ENCODE measurements at places on chromosomes 5 and 9.

DNA sequence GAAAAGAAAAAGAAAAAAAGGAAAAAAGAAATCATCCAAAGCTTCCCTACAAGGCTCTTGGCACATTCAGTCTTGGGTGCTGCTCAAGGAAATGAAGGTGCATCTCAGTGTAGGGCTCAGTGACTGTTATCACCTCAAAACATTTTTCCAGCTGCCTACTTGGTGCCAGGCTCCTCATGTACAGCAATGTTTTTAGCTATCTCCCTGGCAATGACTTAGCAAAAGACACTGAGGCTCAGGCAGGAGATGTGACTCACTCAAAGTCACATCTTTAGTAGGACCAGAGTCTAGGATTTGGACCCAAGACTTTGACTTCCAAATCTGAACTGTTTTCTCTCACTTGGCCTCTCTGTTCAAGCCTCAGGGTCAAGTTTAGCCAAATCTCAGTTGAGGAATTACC is 264.2 kb downstream of the CRB2 start:
- no peak for DNase-seq

GRCh38 chr5:100623719-100624118 is 88.5 kb downstream of the FAM174A start:
- peak; percentile 24 for DNase-seq

- no peak for DNase-seq
Measured at GRCh38 chr9:136720898-136721338, 8.5 kb downstream of the DIPK1B start.

DNA sequence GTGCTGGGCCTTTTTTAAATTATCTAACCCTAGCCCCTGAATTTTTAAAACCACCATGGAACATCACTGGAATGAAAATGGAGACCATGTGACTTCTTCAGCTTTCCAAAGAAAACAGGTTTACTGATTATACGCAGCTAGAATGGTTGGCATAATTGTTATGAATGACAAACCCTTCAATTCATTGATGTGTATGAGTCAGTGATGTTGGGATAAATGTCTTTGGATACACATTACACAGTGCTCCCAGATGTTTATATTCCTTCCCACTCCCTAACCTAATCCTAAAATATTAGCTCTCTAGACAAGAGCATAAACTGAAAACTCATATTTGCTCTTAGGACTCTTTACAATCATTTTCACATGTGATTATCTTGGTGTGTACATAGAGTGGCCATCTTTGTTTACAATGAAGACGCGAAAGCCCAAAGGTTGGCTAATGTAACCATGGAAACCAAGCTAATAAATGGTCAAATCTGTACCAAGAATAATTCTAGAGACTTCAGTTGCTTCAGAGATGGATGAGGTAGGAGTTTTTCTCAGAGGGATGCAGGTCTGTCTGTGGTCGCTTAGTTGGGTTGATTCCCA is 131.2 kb upstream of the HMHB1 start:
- no peak for DNase-seq

GRCh38 chr9:5568868-5569267 is 58.5 kb downstream of the PDCD1LG2 start:
- no peak for DNase-seq

- no peak for DNase-seq
Measured at GRCh38 chr9:130142056-130142455, 30.1 kb upstream of the NCS1 start.

GRCh38 chr5:56598941-56599340 is 216.4 kb upstream of the MAP3K1 start:
- DNase-seq = no peak

- no peak for DNase-seq
Measured at GRCh38 chr5:7186818-7187217, 209.1 kb upstream of the ADCY2 start.

GRCh38 chr5:143014017-143014651 is 244.0 kb downstream of the ARHGAP26 start:
- DNase-seq = no peak

DNA sequence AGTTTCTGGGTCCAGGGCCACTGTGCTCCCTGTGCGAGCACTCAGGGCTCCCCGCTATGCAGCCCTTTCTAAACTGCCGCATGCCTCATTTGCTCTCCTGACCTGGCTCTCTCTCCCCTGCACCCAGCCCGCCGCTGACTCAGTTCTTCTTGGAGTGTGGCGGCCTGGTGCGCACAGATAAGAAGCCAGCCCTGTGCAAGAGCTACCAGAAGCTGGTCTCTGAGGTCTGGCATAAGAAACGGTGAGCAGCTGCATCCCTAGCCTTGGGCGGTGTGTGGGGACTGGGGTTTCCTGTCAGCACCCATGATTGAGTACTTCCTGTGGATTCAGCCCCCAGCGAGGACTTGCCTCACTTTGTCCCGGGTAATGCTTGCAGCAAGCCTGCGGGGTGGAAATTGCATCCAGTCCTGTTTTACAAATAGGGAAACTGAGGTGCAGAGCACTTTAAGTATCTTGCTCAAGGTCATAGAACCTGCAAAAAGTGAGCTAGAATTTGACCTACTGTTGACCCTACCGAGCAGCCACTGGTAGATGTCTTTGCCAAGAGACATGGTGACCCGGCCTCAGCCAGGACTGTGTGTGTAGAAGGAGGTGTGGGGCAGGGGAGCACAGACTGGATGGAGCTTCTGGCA is 27.9 kb downstream of the USP20 start:
- no peak for DNase-seq

GRCh38 chr9:110278080-110278707 is 21.9 kb upstream of the TXN start:
- no peak for DNase-seq

DNA sequence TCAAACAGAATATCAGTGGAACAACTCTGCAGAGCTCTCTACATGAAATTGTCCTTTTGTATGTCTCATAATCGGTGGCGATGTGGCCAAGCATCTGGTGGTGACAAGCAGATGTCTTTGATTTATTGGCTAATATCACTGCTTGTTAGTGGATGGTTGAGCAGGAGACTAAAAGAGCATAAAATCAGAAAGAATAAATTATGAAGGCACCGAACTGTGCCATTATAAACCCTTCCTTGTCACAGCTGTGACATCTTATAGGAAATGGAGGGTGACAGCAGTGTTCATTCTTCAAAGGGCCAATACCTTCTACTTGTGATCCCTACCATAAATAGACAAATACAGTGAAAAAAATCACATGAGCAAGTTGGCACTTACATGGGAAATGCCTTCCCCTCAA is 1404.3 kb downstream of the MAT2B start:
- DNase-seq = no peak

GRCh38 chr9:69371001-69371400 is 46.0 kb downstream of the ENTREP1 start:
- no peak for DNase-seq

- no peak for DNase-seq
Measured at GRCh38 chr5:173741087-173741486, 124.6 kb upstream of the BOD1 start.

DNA sequence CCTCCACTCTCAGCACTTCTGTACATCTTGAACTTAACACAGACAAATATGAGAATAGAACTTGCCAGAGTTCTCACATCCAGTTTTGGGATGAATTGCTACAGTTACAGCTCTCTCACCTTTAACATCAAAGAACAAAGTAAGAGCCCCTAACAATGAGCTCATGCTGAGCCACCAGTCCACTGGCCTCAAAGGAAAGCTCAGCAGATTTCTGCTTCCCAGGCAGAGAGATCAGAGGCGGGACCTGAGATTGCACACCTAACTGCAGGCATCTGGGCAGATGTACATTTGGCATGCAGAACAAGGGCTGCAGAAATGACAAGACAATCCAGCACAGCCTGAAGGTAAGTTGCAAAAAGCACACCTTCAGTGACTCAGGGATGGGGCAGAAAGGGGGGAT is 300.9 kb downstream of the MRPS30 start:
- DNase-seq = no peak

DNA sequence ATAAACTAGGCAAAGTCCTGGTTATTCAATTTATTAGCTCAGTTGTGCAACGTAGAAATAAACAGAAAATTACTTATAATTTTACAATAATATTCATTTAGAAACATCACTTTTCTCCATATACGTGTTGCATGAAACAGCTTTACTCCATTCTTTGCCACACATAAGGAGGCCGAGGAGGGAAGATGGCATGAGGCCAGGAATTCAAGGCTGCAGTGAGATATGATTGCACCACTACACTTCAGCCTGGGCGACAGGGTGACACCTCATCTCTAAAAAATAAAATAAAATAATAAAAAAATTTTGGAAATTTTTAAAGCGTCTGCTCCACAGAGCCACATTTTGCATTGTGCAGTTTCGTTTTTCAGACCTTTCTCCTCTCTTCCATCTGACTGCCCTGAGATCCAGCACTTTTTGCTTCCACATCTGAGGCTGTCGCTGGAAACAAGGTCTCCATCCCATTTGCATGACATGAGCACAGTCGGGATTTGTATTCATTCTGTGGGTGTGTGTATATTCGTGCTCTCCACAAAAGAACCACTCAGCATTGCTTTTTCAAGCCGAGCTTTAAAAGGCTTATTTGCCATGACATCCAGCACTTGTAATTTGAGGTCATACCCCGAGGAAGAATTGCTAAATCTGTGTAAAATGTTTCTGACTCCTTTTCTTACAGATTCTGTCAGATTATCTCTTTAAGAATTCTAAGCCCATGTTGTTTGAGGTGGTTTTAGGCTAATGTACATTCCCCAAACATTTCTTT is 98.6 kb upstream of the MSX2 start:
- no peak for DNase-seq

DNA sequence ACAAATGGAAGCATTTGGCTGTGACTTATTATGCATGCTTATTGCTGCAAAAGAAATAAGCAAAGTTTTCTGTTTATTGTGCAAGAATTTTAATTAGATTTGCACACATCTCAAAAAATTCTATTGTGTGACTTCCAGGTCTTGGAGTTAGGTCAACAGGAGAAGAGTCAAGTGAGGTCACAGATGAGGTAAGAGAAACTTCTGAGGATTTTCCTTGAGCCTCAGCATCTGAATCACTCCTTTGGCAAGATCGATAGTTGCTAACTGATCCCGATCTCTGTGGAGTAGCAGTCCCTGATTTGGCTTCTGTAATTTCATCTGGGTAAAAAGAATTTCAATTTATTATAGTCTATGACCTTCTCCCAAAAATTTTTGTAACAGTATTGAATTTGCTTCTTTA is 6.9 kb upstream of the TTC33 start:
- DNase-seq = no peak

DNA sequence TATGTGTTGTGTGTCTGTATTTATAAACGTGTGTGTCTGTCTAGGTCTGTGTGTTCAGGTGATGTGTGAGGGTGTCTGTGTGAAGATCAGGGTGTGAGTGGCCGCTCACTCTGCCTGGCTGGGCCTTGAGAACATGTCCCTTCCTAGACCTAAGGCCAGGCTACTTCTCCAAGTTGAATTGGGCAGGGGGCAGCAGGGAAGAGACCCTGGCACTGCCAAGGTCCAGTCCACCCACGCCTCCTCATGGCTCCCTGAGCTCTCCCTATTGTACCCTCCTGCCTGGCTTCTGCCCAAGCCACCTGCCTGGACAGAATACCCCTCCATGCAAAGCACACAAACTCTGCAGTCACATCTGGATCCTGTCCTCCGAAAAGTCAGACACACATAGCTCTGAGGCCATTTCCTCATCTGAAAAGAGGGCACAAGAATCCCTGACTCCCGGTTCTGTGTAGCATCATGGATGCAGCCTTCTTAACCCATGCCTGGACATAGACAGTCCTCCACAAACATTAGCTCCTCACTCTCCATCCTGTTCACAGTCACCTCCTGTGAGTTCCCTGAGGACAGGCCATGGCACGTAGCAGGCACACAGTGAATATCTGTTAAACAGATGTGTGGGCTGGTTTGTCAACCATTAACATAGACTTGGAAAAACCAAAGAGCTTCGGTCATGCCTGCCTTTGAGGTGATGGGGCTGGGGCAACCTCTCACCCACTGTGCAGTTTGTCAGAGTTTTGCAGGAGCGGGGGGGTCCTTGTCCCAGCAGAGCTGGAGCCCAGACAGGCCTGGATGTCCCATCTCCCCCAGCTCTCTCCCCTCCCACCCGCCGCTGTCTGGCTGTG is 167.8 kb upstream of the MVB12B start:
- no peak for DNase-seq

DNA sequence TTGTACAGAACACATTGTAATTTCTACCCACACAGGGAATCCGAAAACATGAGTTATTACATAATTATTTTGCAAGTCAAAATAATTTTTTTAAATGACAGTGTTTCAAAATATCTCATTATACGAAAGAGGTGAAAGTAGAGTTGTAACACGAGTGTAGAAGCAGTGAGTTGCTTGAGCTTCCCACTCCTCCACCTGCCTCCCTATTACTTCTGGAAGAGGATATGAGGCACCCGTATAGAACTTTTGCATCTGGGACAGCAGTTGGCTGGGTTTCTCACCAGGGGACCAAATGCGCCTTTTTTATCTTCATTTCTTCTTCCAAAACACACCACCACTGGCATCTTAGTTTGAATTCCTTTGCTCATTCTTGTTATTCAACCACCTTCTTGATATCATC is 779.0 kb upstream of the COX7C start:
- no peak for DNase-seq

DNA sequence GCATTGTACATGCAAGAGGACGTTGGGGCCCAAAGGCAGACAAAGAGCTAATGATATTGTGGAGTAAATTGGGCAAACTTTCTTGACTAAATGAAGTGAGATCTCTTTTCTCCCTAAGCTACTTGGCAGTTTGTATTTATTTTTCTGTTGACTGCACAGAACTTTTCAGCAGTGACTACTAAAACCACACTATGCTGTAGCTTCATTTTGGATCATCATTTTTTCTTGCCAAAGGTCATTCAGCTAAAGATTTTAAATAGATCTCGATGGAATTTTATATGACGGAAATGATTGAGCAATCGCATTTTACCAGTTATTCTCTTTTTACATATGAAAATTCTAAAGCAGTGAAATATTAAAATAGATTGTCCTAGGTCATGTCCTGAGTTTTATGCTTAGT is 286.1 kb upstream of the ACTBL2 start:
- DNase-seq = no peak

GRCh38 chr9:29209748-29210291 is 1636.5 kb upstream of the C9orf72 start:
- no peak for DNase-seq

GRCh38 chr5:165559645-165560044 is 2054.2 kb downstream of the MAT2B start:
- peak; percentile 97 for DNase-seq

DNA sequence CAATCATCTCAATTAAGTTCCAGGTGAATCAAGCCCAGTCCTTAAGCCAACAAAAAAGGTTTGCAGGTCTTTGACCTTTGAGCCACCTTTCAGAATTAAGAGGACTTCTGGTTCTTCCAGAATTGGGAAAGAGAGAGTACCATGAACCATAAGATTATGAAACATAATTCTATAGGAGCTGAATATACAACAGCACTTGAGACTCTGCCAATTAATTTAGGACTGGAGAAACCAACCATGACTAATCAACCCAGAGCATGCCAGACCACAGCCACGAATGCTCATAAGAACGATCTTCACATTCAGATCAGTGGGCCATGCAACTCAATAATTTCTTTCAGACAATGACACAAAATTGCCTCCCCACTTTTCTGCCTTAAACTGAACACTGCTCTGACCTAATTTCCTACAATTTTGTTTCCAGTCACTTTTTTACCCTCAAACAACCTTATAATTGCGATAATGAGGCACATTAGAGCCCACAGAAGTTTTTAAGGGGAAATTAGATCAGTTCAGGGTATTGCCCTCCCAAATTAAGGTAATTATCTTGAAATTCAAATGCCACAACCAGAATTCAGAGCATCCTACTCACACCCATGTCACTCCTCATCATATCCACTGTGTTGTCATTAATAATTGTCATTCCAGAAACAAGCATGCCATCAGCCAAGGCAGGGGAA is 213.4 kb downstream of the ATPSCKMT start:
- DNase-seq = no peak
